ENCODE measurements at places on chromosomes 2 and 18.

- DNase-seq, result no peak
Measured at GRCh38 chr2:98800330-98801064, 69.6 kb upstream of the MGAT4A start.

DNA sequence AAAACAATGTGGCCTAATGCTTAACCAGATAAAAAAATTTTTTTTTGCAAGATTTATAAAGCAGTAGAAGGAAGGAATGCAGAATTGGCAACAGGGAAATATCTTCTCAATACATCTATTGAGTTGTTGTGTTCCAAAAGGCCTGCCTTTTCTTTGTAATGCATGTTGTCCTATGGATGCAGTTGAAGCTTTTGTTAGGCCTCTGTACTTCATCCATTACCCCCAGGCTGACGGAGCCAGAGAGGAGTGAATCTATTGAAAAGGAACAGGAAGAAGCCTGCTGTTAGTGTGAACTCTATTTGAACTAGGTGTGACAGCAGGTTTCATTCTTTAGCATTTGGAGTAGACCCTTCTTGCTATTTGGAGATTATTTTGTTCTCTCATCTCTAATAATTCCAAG is 56.5 kb downstream of the MTX2 start:
- no peak for DNase-seq

DNA sequence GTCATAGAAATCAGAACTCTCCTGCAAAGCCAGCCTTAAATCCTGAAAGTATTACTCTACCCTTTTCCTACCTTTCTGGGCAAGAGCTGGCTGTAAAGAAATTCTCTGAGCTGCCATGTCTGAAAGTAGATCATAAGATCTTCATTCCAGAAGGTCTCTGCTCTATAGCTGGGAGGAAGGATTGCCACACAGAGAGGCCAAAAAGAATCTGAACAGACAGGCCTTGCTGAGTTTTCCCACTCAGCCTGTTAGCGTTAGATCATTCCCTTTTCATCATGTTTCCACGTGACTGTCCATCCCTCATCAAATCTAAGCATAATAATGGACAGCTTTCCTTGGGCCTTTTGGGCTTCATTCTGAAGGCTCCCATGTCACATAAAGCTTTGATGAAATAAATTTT is 43.2 kb upstream of the FHL2 start:
- no peak for DNase-seq

DNA sequence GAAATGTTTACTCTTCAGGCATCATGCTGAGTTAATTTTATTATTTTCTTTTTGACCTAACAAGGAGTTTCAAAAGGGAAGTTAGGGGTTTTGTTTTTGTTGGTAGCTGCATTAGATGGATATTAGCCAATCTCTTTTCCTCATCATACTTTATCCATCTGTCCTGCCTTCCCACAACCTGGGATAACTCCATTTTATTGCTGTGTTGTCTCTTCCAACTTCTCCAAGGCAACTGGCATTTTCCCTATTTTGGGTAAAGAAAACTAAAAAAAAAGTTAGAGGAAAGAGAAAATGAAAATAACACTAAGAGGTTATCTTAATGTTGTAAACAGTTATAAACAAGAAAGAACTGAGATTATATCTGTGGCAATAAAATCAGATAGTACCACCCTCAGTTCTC is 147.0 kb downstream of the PID1 start:
- DNase-seq, result no peak

- DNase-seq, result no peak
Measured at GRCh38 chr2:237818066-237818473, 19.5 kb downstream of the RBM44 start.

- DNase-seq, result no peak
Measured at GRCh38 chr2:71939588-71940535, 207.8 kb downstream of the CYP26B1 start.

DNA sequence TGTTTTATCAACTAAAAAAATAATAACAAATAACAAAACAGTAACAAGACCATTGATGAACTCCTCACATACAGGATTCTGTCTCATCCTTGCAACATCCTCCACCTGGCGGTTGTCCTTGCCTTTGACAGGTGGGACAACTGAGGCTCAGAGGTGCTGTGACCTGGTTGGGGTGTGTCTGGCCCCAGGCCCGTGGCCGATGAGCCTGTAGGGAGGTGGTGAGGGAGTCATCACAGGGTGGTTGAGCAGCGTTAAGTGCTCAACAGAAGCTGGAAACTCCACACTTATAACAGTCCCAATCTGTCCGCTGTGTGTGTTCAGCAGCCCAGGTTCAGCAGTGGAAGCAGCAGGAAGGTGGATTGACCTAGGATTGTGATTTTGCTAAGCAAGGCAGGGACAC is 131.6 kb upstream of the RAB12 start:
- no peak for DNase-seq

GRCh38 chr18:56804395-56804794 is 153.2 kb downstream of the WDR7 start:
- DNase-seq, result no peak

GRCh38 chr18:490624-491023 is 9.9 kb downstream of the COLEC12 start:
- DNase-seq, result no peak

DNA sequence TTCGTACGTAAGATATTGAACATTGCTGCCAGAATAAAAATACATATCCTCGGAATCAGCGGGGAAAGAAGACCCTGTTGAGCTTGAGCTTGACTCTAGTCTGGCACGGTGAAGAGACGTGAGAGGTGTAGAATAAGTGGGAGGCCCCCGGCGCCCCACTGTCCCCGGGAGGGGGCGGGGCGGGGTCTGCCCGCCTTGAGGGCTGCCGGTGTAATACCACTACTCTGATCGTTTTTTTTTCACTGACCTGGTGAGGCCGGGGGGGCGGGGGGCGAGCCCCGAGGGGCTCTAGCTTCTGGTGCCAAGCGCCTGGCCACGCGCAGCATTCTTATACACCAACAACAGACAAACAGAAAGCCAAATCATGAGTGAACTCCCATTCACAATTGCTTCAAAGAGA is 324.0 kb upstream of the REG3G start:
- DNase-seq, result no peak

GRCh38 chr2:71669058-71669456 is 215.7 kb downstream of the DYSF start:
- no peak for DNase-seq

DNA sequence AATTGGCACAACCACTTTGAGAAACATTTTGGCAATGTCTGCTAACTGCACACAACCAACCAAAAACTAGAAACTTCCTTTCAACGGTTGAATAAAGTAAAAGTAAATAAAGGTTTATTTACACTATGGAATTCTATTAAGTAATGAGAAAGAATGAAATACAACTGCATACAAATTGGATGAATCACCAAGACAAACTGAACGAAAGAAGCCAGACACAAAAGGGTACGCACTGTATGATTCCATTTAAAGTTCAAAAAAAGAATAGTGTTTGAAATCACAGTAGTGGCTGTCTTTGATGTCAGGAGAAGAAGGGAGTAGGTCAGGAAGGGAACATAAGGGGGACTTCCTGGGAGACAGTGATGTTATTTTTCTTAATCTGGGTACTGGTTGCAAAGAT is 46.5 kb upstream of the SULT1C3 start:
- no peak for DNase-seq

GRCh38 chr18:8991155-8991554 is 111.3 kb upstream of the NDUFV2 start:
- DNase-seq, result no peak

GRCh38 chr2:226057365-226057764 is 657.9 kb downstream of the NYAP2 start:
- DNase-seq, result no peak

DNA sequence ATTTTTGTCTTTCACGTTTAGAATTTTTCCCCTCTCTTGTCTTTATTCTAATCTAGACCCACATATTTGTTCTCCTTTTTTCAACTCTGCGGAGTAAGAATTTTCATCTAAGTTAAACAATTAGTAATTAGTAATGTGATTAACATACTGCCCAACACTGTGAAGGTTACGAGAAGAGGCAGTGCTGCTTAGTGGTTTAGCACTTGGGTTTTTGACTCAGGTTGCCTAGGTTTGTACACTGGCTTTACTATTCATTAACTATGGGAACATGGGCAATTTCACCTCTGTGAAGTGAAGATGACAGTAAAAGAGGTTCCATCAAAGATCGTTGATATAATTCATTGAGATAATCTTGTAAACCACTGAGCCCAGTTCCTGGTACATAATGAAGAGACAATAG is 82.2 kb upstream of the PNPT1 start:
- no peak for DNase-seq

DNA sequence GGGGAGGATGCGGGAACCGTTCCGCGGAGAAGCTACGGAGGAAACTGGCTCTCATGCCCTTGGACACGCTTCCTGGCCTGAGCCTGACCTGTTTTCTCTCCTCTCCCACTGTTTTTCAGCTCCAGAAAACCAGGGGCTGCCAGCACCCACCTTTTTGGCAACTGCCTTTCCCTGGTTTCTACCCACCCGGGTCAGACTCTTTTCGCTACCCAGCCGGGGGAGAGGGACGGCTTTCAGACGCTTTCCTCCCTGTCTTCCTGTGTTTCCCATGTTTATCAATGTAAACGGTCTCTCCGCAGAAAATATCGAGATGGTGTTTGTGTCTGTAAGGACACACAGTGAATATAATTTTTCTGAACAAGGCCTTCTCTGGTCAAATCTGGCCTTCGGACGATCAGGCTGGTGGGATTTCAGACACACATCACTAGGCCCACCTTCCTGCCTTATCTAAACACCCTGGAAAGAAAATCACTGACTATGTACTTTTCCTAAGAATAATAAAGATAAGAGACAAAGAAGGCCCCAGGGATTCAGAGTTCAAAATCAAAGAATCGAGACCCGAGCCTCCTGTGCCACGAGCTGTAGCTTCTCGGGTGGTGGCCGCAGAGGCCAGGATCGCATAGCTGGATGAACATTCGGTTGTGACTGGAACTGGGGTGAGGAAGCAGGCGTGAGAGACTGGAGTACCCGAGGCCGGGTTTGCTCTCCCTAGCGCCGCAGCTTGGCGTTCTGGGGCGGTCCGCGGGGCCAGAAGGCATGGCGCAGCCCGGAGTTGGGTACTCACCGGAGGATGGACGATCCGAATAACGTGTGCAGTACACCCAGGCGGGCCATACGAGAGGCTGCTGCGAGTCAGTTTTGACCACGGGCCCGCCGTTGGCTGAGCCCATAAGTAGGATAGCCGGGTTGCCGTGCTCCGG is 1.7 kb downstream of the EN1 start:
- no peak for DNase-seq

- no peak for DNase-seq
Measured at GRCh38 chr2:58834404-58834803, 593.3 kb upstream of the FANCL start.

- DNase-seq, result no peak
Measured at GRCh38 chr2:191626497-191627151, 51.3 kb upstream of the NABP1 start.

GRCh38 chr2:109601783-109602182 is 12.0 kb downstream of the SEPTIN10 start:
- no peak for DNase-seq

DNA sequence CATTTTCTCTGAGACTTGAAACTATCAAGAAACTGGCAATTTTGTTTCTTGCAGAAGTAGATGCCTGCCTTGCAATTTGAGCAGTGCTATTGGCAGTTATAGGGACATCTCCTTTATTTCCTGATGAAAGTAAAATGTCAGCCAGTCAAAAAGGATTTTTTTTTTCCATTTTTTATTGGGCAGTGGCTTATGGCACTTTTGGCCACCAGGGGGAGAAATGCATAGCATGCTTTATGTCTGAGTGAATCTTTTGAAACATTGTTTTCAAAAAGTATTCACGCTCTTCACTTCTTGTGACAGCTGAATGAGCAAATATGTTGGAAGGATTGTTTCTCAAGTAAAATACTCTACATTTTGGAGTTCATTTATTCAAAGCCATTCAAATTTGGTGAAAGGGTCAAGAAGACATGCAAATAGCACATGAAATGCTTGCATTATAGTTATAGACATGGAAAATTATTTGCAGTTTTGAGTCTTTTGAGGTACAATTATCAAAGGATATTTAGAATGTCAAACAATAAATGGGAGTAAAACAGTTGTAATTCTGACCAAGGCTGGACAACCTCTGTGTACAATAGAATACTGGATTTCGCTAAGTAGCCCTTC is 491.0 kb downstream of the CDH2 start:
- DNase-seq, result no peak

DNA sequence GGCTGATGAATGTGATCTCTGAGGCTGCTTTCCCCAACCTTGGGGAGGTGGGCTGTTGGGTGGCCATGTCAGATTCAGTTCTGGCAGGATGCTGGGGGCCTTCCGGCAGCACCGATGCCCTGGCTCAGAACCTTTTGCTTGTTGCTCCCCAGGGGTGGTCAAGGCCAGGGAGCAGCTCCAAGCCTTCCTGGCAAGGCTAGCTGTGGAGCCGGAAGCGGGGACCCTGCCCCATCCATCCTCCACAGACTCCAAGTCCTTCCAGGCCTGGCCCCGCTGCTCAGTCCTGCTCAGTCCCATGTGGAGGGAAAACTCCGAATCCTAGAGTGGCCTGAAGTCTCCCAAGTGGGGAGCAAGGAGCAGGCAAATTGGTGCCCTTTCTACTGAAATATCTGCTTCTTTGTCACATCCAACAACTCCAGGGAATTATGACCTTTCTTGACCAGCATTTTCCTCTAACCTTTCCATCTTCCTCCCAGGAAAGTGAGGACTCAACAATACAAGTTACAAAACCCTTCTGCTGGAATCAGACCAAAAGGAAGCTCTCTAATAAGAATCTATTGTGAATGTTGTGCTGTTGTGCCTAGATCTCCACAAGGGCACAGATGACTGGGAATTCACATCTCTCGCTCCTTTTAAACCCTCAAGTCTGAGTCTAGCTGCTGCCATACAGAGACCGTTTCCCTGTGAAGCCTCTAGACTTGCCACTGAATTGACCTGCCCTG is 134.0 kb downstream of the MCFD2 start:
- no peak for DNase-seq

- no peak for DNase-seq
Measured at GRCh38 chr18:21389283-21389682, 147.3 kb downstream of the GREB1L start.

- DNase-seq, result no peak
Measured at GRCh38 chr2:68031043-68031442, 31.8 kb downstream of the C1D start.

GRCh38 chr2:219998107-219998506 is 370.7 kb downstream of the SLC4A3 start:
- no peak for DNase-seq

DNA sequence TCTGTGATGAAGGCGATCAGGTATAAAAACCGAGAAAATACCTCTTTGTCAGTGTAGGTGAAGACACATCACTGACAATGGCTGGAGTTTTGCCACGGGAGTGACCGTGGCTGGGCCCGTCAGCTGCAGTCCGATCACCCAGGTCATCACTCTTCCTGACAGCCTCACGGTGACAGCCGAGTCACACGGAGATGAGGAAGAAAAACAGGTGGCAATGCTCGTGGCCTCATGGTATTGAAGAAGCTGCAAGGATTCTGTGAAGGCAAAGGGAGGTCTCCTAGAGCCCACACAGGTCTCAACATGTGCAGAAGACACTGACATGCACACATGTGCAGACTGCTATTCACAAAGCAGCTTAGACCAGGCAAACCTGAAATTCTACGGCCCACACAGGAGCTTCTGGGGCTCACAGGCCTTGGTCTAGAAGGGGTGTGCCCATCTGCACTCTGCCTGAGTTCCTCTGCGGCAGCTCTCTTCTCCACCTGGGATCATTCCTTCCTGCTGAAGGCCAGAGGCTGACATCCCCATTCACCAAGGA is 7.4 kb downstream of the COPS9 start:
- no peak for DNase-seq

All from stimulated activated CD4-positive, alpha-beta T cell treated with anti-CD3 and anti-CD28 coated beads, Interleukin-1b, Interleukin-23, amount 100 ng/mL, for 1 hour (primary cell).